CD4-positive, alpha-beta T cell treated with Interleukin-1 beta for 1 hour (primary cell): ENCODE measurements at places on chromosomes 1 and 21.

DNA sequence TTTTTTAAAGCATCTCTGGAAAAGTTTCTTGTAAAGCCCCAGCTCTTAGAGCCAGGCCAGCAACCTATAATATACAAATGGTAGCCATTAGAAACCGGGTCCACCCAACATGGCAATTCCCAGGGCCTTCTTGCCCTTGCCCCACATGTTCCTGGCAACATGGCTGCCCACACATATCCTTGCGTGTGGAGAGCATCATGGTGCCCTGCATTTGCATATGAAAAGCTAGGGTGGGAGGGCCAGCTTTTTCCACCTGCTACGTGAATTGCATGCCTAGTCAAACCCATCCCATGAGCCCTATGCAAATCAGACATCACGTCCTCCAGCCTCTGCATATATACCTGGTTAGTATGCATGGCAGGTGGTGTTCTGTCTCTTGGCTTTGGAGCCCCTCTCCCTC is 88.2 kb downstream of the RABGAP1L start:
- no peak for DNase-seq

DNA sequence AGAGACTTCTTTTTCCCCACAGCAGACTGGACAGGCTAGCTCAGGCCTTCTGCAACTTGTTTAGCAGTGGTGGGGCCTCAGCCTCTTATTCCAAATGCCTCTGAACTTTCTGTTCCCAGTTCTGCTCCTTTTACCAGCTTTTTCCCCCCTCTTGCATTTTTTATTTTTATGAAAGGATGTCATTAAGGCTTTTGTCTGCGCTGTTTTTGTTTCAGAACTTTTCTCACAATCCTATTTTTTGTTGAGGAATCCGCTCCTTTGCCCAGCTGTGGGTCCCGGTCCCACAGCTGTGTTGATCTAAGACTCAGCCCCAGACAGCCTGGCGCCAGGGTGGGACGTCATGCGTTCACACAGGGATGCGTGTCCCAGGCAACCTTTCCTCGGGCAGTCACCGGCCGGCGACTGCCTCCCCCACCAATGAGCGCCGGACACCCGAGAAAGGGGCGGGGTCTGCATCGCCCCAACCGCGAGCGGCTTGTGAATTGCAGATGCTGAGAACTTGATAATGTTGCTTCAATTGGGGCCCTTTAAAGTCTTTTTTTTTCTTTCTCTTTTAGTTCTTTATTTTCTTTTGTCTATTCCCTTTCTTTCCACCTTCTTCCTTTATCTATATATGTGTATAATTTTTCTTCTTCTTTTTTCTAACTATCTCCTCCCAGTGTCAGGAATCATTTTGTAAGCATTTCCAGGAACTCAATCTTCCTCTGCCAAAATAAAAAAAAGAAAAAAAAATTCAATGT is 3.0 kb upstream of the ID3 start:
- peak; percentile 75 for DNase-seq

- DNase-seq: peak; percentile 28
These were observed 48.4 kb downstream of the SLC37A1 start for GRCh38 chr21:42561762-42562650.

GRCh38 chr1:182069028-182069466 is 7.5 kb upstream of the ZNF648 start:
- DNase-seq: no peak

DNA sequence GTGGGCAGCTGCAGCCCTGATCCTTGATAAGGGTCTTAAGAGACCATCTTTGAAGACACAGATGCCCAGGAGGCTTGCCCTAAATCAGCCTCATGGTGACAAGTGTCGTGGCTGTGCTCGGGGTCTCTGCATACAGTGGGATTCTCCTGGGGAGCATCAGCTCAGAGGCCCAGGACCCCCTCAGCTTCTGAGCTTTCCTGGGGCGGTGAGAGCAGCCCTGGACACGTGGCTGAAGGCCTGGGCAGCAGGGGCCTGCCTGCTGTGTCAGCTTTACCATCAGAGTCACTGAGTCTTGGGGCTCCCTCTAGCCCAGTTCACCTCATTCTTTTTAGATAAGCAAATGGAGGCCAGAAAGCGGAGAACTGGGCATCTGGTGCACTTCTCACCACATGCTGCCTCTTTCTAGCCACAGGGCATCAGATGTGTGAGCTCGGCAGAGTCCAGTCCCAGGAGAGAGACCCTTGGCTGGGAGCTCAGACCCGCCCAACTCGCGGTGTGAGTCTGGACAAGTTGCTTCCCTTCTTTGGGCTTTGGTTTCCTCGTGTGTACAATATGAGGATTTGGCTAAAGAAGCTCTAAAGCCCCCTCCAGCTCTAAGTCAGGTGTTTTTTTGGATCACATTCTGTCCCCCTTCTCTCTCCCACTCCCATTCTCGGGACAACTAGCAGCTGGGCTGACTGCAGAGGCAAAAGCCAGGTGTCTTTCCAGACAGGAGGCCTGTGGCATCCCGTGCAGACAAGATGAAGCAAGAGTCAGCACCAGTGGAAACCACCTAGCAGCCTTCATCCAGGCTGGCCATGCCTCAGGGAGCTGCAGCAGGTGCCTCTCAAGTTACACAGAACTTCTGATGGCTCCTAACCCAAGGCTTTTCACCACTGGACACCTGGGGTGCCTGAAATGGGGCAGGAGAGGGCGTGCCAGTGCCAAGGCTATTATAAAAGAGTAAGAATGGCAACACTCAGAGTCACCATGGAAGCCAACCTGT is 119.1 kb downstream of the KCNN3 start:
- no peak for DNase-seq

- no peak for DNase-seq
These were observed 109.9 kb downstream of the CASZ1 start for GRCh38 chr1:10686404-10687040.

DNA sequence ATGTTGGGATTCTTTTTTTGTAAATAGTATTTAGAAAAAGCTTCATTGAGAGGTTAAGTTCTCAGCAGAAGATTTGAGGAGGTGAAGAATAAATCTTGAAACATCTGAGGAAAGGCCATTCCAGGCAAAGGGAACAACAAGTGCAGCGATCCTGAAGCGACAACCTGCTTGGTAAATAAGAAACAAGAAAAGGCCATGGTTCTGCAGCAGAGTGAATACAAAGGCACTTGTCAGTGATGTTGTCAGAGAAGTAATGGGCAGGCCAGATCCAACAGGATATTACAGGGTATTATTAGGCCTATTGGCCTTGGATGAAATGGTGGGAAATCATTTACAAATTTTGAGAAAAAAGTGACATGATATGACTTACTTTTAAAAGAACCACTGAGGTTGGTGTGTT is 960.0 kb downstream of the PLA2G4A start:
- no peak for DNase-seq

- no peak for DNase-seq
These were observed 1.5 kb upstream of the GPR137B start for GRCh38 chr1:236140705-236141446.

- no peak for DNase-seq
These were observed 79.7 kb upstream of the SLC2A1 start for GRCh38 chr1:43038232-43038935.

- no peak for DNase-seq
These were observed 69.6 kb downstream of the OLFML2B start for GRCh38 chr1:161954050-161954449.

DNA sequence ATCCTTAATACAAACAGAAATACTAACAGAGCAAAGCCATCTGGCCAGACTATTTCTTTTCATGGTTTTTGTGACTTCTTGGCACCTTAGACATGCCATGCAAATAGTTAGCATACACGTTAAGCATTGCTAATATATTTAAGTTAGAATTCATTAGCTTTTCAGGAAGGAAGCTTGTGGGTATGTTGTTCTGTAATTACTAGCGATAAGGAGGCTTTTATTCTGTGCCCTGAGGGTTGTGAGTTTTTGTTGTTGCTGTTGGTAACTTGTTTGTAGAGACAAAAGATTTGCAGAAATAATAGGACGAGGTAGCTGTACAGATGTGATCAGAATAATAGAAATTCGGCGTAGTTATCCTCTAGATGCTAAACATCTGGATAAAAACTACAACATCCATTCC is 305.3 kb downstream of the TM2D1 start:
- DNase-seq: no peak

- DNase-seq: no peak
These were observed 307.0 kb upstream of the NR5A2 start for GRCh38 chr1:199720496-199720895.

DNA sequence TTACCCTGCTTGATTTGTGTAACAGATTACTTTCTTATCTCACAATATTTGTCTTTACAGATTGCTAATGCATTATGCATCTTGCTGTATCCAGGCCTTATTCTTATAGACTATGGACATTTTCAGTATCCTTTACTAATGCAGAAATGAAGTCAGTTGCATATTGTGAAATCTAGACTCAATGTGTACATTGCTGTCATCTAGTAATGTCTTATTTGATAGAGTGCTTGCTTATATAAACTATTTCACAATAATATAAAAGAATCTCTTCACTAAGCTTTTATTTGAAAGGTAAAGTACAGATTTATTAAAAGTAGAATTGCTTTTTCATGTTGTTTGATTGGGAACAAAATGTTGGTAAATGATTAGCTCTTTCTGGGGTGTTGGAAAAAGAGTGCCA is 39.6 kb downstream of the ALG6 start:
- DNase-seq: no peak

GRCh38 chr1:235403593-235403992 is 36.4 kb downstream of the TBCE start:
- no peak for DNase-seq

DNA sequence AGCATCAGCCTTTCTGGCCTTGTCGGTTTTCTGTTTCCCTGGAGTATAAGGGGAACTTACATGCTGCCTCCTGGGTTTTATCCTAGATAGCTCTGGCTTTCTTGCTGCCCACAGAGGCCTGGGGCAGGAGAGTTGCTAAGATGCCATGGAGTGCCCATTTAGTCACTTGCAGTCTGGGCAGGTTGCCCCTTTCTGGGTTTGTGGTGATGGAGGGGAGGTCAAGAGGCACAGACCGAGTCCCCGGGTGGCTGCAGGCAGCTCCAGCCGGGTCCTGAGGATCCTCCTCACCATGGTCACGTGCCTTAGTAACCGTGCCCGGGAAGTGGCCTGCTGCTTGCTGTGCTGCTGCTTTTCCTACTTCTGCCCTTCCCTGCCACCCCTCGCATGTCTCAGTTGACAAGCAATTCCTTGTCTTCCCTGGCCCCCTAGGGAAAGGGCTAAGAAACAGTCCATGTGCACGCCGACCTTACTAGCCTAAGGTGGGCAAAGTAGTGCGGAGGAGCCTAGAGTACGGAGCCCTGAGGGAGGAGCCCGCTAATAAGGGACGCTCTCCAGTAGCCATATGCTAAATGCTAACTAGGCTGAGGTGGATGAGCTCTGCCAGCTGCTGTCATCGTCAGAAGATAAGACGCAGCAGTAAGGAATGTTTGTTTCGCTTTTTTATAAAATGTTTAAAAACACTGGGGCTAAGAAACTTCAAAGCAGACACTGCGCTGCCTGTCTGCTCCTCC is 34.8 kb downstream of the CLCA1 start:
- DNase-seq: no peak

DNA sequence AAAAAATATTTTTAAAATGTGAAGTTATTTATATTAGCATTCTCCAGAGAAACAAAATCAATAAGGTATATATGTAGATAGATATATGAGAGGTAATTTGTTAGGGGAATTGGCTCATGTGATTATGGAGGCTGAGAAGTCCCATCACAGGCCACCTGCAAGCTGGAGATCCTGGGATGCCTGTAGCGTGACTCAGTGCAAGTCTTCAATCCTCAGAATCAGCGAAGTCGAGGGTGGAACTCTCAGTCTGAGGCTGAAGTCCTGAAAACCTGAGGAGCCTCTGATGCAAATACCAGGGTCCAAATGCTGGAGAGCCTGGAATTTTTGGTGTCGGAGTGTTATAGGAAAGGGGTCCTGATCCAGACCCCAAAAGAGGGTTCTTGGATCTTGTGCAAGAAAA is 658.5 kb downstream of the USP25 start:
- DNase-seq: no peak
